Activated CD8-positive, alpha-beta T cell treated with anti-CD3 and anti-CD28 coated beads for 36 hours (primary cell): ENCODE measurements at places on chromosomes 1 and 21.

DNA sequence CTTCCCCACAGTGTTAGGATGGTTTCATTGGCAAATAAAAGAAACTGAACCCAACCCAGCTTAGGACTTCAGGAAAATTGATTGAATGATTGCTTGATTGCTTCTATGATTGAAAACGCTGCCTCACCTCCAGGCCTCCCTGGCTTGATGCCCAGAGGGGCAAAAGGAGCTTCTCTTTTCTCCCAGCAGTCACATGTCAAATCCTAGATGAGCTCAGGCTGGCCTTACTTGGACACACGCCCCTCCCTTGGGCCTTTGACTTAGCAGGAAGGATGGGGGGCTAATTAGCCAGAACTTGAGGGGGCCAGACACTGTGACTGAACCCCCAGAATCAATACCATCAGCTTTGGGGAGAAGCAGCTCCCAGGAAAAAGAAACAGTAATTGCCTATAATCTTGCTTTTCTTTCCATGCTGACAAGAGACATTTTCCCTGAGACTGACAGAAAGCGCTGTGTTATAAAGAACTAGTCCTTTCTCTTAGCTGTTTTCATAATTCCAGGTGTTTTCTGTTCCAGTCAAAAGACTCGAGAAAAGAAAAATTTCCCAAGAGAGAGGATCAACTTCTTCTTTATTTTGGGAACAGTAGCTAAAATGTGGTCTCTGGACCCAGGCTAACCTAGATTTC lies 50.8 kb upstream of the ATP5PO start:
- DNase-seq: no peak

DNA sequence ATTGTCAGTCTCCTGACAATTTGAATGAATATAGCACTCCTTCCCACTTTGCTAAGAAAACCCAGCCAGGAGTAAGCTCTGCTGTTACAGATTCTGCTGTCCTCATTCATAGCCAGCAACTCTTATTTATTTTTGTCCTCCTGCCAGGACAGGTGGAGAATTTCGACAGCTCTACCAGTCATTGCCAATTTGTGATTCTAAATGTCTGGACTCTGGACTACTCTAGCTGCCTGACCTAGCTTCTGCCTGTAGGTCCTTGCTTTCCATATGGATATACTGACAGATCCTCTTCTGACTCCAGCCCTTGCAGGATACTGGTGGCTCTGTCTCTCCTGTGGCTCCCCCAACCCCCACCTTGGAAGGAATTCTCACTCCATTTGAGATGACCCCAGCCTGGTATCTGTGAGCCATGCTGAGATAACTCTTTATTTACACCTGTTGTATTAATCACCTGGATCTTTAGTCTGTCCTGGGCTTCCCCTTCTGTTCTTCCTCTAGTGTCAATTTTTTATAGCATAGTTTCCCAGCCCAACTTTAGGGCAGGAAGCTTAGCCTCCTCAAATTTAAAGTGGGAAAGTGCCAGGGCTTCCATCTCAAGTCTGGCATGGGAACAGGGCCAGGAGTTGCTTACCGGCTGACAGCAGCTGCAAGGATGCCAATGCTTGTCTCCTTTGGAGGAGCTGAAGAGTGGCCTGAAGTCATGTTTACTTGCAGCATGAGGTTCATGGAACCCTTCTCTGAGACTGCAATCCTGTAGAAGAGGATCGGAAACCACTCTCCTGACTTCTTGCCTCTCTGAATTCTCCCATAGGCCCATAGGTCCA lies 6.7 kb downstream of the PM20D1 start:
- DNase-seq: no peak

GRCh38 chr1:4075436-4076225 lies 175.6 kb upstream of the C1orf174 start:
- DNase-seq: no peak

GRCh38 chr1:117930484-117930883 lies 945 bp downstream of the WDR3 start:
- no peak for DNase-seq

DNA sequence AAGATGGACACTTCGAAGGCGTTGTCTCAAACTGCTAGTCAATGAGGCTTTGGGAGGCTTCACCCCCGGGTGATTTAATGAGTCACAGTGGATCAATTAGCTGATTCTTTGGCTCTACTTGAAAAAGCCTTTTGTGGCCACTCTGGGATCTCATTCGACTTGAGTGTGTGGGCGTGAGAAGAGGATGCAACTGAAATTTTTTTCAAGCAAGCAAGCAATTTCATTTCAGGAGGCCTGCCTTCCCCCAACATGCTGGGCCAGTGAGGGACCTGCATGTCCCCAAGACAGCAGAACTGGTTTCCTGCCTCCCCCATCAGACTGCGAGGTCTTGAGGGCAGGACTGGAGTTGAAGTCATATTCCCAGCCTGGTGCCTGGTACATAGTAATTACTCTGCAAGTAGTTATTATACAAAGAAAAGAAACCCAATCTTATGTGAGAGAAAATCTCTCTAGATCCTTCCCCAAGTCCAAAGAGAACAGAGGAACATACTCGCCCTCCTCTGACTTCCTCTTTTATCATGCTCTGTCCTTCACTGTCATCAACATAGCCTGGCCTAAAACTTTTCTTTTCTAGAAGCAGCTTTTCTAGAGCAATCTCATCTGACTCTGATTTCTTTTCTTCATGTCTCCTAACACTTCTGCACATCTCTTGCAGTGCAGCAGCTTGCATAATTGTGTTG lies 22.7 kb downstream of the SYT6 start:
- no peak for DNase-seq

DNA sequence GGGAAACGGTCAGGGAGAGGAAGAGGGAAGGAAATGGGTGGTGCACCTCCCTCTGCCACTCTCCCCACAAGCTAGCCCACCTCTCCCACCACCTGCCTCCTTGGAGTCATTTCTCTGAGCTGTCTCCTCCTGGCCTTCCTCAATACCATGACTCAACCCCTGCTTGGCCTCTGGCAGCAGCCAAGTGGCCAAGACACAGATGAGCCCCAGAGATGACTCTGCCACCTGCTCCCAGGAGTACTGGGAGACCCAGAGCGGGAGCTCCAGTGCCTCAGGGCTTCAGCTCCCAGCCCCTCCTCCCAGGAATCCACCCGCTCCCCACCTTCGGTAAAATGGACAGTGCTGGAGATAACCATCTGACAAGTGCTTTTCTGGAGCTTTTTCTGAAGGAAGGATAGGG lies 2.6 kb downstream of the S100A16 start:
- DNase-seq: no peak

- DNase-seq: no peak
Measured at GRCh38 chr1:67540025-67540732, 110.0 kb upstream of the SERBP1 start.

DNA sequence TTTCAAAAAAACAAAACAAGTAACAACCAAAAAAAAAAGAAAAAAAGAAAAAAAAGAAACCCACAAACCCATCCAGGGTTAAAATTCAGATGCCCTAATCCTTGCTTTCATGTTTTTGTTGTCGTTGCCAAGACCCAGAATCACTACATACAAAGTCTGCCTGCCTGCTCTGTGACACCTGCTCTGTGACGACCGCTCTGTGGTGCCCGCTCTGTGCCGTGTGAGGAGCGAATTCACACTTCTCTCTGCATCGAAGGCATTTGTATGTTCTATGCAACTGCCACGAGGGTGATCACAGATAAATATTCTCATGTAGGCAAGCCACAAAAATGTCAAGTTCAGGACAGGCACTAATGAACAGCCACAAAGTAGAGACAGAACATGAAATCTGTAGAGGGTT lies 178.6 kb downstream of the SLC45A1 start:
- DNase-seq: no peak

DNA sequence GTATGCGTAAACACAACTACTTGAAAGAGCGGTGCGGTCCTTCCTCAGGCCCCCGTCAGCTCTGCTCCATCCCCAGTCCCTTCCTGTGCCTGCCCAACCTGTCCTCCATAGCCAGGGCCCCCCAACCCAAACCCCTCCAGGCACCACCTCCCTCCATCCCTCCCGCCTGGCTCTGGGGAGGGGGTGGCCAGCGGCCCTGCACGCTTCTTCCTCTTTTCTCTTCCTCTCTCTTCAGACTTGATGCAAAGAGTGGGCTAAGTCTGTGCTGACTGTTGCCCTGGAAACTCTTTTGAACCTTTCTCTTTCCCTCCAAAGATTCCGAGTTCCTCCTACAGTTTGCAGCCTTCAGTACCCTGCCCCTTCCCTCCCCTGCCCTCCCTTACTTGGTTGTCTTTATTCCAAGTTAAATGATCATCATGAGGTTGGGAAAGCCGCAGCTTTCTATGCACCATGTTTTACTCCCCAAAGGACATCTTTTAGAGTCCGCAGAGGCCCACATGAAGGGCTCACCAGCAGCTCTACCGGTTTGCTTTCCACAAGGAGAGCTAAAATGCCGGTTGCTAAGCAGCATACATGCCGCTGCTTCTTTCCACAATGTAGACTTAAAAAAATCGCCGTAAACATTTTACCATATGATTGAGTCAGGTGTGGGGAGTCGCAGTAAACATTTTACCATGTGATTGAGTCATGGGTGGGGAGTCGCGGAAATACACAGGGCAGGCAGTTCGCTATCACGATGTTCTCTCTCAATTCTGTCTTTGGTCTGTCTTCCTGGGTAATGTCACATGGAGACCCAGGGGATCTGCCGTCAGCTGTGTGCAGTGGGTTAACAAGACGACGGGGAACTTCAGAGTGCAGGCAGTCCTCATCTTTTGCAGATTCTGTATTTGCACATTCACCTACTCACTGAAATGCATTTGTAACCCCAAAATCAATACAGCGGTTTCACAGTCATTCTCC lies 525.3 kb downstream of the KIF26B start:
- no peak for DNase-seq

DNA sequence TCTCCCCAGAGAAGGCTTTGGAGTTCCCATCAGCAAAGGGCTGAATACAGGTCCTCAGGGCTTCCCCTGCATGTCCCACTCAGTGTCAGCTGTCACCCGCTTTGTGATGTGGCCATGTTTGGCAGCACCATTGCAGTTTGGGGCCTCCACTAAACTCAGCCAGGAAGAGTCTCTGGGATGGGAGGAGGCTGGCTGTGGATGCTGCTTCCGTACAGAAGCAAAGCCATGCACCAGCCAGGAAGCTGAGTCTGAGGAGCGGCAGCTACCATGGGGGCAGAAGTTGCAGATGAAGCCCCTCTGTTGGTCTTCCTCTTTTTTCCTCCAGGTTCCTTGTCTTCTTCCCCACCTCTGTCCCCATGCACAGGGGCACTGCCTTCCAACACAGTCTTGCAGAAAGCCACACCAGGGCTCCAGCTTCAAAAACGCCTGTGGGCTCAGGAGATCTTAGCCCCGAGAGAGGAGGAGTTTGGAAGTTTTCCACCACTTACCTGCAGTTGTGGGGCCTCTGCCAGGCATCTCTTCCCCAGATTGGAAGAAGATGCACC lies 416.8 kb downstream of the NPHP4 start:
- no peak for DNase-seq

GRCh38 chr1:71081697-71082080 lies 854 bp upstream of the ZRANB2 start:
- peak; percentile 7 for DNase-seq

DNA sequence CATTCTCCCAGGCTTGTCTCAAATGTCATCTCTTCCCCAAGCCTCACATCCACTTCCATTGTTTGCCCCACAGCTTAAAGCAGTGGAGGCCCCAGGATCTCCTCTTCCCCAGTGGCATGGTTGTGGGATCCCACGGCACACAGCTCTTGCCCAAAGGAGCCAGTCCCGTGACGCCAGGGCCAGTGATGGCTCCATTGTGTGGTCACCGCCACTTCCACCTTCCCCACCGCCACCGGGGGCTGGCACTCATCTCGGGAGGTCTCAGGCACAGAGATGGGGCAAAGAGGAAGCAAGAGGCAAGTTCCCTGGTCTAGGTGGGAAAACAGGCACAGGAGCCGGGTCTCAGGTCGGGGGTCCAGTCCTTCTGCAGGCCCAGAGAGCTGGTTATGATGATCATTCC lies 22.9 kb upstream of the ALDH4A1 start:
- no peak for DNase-seq

GRCh38 chr1:117580436-117580835 lies 25.4 kb upstream of the TENT5C start:
- no peak for DNase-seq

DNA sequence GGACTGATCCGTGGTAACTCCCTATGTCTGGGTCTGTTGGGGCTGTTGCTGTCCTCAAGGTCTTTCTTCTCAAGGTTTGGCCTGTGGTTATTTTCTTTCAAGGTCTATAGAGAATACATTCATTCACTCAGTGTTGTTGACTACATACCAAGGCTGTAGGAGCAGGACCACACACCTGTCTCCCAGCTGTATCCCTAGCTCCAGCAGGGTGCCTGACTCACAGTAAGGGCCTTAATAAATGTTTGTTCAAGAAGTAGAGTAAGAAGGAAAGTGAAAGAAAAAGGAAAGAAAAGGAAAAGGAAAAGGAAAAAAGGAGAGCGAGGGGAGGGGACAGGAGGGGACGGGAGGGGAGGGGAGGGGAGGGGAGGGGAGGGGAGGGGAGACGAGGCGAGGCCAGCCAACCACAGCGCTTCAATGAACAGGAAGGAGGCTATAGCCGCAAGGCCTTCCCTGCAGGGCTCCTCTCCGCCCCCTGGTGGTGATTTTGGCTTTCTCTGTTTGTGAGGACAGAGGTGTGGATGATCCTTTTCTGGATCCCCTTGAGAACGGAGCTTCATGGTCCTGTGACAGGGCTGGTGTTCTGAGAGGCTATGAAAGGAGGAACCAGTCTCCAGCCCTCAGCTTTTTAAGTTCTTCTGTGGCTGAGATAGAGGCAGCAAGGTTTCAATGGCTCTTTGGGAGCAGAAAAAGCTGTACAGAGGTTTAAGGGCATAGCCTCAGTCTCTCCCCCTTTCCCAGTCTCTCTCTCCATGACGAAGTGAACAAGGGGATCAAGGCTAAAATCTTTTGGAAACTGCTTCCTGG lies 30.6 kb upstream of the LCE5A start:
- peak; percentile 81 for DNase-seq

- DNase-seq: no peak
Measured at GRCh38 chr1:24961961-24962861, 32.1 kb upstream of the RUNX3 start.

- no peak for DNase-seq
Measured at GRCh38 chr1:71706029-71706671, 576.2 kb downstream of the NEGR1 start.

DNA sequence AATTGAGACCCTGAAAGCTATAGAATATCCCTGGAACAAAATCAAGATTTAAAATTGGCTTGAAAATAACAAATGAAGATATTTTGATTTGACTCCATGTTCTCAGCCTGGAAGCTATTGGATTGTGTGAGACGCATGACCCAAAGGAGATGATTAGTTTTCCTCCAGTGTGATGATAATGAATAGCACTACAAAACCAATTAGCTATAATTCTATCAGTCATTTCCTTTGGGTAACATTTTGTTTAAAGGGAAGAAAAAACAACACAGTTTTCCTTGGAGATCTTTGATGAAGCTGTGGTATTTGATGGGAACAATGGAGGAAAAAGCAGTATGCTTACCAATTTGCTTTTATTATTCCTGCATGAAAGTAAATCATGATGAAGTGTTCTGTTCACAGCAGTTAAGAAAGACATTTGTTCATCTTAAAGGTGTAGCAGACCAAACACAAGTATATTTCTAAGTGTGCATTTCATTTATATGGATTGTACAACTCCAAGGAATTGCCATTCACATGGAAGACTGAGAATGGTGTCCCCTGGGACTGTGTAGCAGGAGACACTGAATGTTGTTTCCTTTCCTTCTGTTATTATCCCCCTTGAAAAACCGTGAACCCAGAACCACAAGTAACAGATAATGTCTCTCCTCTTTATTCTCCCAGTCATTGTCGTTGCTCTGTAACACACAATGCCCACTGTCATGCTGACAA lies 111.4 kb downstream of the CACHD1 start:
- no peak for DNase-seq

- peak; percentile 65 for DNase-seq
Measured at GRCh38 chr1:37288900-37289299, 185.5 kb upstream of the ZC3H12A start.
